Type B pancreatic cell (in vitro differentiated cells): ENCODE measurements at places on chromosomes 4 and X. TPM values are rescaled to one million over a fixed set of nuclear protein-coding genes. Genes with fewer than 3 reads are reported as not detected.

DNA sequence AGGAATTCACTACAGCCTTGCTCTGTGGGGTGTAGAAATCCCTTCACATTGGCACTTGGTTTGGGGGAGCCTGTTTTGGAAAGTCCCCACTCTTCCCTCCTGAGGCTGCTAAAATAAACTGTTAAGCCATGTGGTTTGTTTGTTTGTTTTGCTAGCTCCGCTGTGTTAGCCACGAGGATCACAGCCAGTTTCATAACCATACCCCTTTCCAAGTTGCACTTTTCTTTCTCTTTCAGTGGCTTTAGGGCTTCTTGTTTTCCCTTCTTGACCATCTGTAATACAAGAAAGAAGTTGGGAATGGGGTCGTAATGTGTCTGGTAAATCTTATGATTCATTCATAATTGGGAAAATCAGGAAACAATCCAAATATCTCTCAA is 24.8 kb upstream of the UXT start:
- DNase-seq = no peak

DNA sequence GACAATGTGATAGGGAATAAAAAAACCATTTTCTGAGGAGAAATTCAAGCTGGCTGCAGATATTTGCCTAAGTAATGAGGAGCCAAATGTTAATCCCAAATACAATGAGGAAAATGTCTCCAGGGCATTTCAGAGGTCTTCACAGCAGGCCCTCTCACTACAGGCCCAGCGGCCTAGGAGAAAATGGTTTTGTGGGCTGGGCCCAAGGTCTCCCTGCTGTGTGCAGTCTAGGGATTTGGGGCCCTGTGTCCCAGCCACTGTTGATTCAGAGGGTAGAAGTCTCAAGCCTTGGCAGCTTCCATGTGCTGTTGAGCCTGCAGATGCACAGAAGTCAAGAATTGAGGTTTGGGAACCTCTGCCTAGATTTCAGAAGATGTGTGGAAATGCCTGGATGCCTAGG is 778.7 kb downstream of the CENPC start:
- DNase-seq = no peak

GRCh38 chr4:159980826-159981468 is 878.1 kb downstream of the RAPGEF2 start:
- DNase-seq = no peak

GRCh38 chr4:128572778-128573241 is 236.7 kb upstream of the JADE1 start:
- DNase-seq = no peak

- no peak for DNase-seq
Measured at GRCh38 chrX:154967603-154968002, 54.9 kb downstream of the F8 start.

GRCh38 chrX:46837558-46838485 is 979 bp downstream of the RP2 start:
- DNase-seq = no peak

DNA sequence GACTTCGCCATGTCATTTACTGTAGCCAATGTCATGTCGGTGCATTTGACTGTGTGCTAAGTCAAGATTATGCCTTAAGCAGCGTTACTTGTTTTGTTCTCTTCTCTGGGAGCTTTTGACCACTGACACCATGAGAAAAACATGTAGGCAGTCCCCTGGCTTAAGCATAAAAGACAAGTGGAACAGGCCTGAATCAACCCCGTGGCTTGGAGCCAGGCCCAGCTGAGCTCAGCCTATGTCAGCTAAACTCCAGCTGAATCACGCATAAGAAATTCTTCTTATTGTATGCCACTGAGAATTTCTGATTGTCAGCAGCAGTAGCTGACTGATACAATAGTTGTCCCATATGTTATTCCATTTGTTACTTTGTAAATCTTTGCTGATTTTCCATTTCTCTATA is 261.9 kb downstream of the CBLL2 start:
- DNase-seq = no peak

- DNase-seq = no peak
Measured at GRCh38 chr4:77697860-77698590, 92.4 kb downstream of the CXCL13 start.

DNA sequence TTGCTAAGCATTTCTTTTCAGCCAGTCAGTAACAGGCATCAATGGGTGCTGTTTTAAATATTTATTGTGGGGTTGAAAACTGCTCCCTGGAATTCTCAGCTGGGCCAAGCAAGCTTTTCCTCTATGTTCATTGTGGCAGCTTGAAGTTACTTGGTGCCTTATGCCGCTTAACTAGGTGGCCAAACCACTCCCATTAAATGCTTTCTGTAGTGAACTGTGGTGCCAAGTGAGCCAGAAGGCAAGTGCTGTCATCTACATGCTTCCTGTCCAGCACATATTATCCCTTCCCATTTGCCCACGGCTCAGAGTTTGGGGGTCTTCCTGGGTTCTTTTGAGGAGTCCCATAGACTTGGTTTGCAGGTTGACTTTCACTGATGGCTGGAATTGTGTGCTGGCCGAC is 64.8 kb downstream of the TAB3 start:
- DNase-seq = no peak

GRCh38 chr4:54731552-54731951 is 73.8 kb downstream of the KIT start:
- DNase-seq = no peak

- DNase-seq = no peak
Measured at GRCh38 chrX:7074148-7074907, 73.2 kb upstream of the STS start.

DNA sequence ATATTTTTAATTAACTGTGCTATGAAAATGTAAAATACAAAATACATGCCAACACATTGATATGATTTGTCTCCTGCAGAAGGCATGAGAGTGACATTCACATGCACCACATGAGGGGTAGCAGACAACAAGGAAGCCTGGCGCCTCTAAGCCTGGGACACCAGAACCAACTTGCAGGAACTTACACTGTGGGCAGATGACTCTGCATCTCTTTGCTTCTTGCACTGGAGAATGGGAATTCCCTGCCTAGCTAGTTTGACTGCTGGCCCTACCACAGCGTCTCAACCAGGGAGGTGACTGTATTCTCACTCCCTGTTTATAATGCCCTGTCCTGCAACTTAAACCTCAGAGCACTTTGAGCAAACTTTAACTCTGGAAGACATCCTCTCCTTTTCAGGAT is 40.5 kb downstream of the PAGE2 start:
- no peak for DNase-seq

GRCh38 chr4:147909225-147909624 is 177.3 kb downstream of the ARHGAP10 start:
- no peak for DNase-seq

- no peak for DNase-seq
Measured at GRCh38 chr4:75612306-75612705, 18.0 kb downstream of the CDKL2 start.

- DNase-seq = no peak
Measured at GRCh38 chr4:153393397-153393796, 48.9 kb downstream of the MND1 start.

DNA sequence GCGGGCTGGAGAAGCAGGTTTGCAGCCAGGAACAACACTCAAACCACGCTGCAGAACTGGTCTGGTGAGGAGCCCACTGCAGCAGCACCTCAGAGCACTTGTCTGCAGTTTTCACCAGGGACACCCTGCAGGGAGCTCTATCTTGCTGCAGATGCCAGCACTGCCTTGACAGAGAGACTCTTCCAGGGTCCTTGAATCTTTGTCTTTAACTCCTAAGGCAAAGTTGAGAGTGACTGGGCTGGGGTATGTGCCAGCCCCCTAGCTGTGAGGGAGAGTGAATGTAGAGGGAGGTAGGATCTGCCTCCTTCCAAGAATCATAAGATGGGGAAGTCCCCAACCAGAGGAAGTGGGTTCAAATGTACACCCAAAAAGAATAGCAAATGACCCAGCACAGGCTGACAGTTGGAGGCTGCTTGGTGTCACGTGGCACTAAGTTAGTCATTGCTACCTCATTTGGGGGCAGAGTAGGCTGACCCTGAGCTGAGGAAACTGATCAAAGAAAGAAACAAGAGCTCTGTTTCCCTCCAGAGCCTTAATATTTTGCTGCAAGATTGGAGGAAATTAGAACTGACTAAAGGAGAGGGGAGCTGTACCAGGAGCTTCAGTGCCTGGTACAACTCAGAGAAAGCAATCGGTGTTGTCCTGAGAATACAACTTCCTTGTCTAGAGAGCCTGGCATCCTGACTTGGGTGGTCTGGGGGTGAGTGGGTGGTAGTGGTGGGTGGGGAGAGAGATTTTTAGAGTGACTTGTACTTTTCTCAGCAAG is 28.2 kb upstream of the HUWE1 start:
- no peak for DNase-seq

- no peak for DNase-seq
Measured at GRCh38 chr4:123480706-123481418, 84.3 kb downstream of the SPRY1 start.

- no peak for DNase-seq
Measured at GRCh38 chrX:103687696-103688201, 1.2 kb upstream of the MORF4L2 start.

DNA sequence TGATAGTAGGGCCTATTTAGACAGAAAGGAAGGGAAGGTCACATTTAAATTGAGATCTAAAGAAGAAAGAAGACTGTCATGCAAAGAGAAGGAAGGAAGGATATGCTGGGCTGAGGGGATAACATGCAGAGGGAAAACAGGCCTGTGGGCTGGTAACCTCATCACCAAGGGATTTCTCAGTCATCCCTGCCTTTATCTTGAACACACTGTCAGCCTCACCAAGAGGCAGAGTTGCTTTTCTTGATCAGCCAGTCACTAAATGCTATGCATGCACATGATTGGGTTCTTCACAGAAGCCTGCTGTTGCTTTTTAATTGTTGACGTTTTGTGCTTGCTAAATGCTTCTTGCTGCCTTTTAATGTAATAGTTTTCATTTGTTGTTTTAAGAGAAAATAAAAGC is 113.0 kb downstream of the ARHGAP24 start:
- no peak for DNase-seq

DNA sequence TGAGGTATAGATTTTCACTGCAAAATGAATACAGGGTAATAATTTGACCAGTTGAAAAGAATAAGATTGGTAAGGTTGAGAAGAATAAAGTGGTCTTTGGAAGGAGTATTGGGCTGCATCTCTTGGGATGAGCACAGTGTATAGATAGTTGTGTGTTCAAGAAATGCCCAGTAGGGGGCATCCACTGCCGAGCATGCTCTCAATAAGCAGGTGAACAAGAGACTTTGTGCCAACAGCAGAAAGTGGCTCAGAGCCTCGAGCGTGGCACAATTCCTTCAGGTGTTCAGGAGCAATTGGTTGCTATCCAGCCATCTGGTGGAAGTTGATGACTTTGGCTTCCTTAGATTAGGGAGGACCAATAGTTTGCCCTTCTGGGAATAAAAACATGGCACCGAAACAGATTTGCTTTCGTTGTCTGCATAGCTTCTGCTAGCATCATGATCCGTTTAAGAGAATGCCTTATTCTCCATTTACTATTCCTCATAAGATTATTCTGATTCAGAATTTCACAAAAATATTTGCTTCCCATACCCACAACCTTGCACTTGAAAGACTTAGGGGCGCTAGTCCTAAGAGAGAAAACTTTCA is 258.1 kb upstream of the NEIL3 start:
- DNase-seq = no peak

GRCh38 chr4:100372432-100372831 is 145.4 kb downstream of the EMCN start:
- no peak for DNase-seq

DNA sequence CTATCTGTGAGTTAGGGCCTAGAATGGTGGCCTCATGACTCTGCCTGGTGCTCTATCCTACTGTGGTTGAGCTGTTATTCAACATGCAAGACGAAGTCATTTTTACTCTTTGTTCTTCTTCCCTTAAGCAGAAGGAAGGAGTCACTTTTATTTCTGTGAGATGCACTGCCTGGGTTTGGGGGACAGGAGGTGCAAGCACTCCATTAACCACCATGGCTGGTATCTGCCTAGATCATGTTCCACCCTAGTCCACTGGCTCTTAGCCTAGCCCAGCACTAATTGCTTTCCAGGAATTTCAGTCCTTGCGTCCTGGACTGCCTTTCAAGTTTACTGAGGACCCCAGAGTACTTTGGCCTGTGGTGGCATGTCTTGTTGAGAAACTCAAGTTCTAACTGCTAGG is 1182.7 kb downstream of the FSTL5 start:
- no peak for DNase-seq

- peak; percentile 75 for DNase-seq
Measured at GRCh38 chrX:9464435-9465371, at the start of gene TBL1X. Gene TBL1X (plus strand): TSS chrX:9465058. CDS start chrX:9653587, 188,529 bp downstream.

DNA sequence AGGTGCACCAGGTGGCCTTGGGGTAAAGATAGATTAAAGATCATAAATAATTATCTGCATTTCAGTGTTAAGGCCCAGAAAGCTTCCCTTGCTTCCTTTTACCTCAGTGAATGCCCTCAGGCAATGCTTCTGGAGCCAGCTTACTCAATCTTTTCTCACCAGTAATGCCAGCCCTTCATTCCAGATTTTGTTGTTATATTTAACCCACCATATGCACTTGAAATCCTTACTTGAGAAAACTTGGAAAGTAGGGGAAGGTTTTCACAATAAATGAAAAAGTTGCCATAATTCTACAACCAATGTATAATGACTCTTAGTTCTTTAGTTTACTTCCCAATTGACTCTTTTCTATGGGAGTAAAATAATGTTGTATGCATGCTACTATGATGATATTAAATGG is 17.1 kb upstream of the PBDC1 start:
- no peak for DNase-seq

Gene DDX53
- not detected in 2 replicates for total RNA-seq

Gene GAGE12C
- total RNA-seq = not detected in 2 replicates

Gene GPM6B
- 2.1 and 17.3 TPM in 2 replicates for total RNA-seq

Gene MAD2L1
- 16.0 and 37.4 TPM in 2 replicates for total RNA-seq

Gene GPRASP1
- total RNA-seq = 2.8 and 8.3 TPM in 2 replicates

Gene XAGE1B
- not detected in 2 replicates for total RNA-seq

Gene CFP
- total RNA-seq = 0.50 and 0.51 TPM in 2 replicates

Gene BBS12
- total RNA-seq = 3.8 and 4.5 TPM in 2 replicates
